ENCODE measurements at places on chromosomes 5 and 9. TPM values are rescaled to one million over a fixed set of nuclear protein-coding genes. Genes with fewer than 3 reads are reported as not detected.

Gene CYLC2
- not detected for total RNA-seq

Gene IFNK
- not detected for total RNA-seq

Gene SLC12A7
- total RNA-seq = 98.0 TPM

Gene ANKRD18A
- total RNA-seq = 1.0 TPM

Gene CNTNAP3B
- total RNA-seq = not detected

Gene EPB41L4B
- not detected for total RNA-seq

Gene TLN1
- total RNA-seq = 348 TPM

Gene NTRK2
- 0.23 TPM for total RNA-seq

Gene LMNB1
- total RNA-seq = 224 TPM

Gene NELFB
- 54.9 TPM for total RNA-seq

Gene TRIM41
- 40.3 TPM for total RNA-seq

Gene PCDHGC4
- total RNA-seq = not detected

Gene FCN1
- not detected for total RNA-seq

Gene SLC25A2
- total RNA-seq = 0.45 TPM

Gene ROR2
- total RNA-seq = not detected

Gene CCDC152
- 3.5 TPM for total RNA-seq
